ENCODE measurements at places on chromosomes 4 and X.

GRCh38 chr4:118034053-118034785 lies at the start of gene NDST3:
Gene NDST3, plus strand, starts transcription at chr4:118034486. Its CDS starts 19,425 bp downstream, at chr4:118053911.
- DNase-seq: peak; percentile 94

GRCh38 chr4:66246643-66247042 lies 576.4 kb upstream of the EPHA5 start:
- no peak for DNase-seq

DNA sequence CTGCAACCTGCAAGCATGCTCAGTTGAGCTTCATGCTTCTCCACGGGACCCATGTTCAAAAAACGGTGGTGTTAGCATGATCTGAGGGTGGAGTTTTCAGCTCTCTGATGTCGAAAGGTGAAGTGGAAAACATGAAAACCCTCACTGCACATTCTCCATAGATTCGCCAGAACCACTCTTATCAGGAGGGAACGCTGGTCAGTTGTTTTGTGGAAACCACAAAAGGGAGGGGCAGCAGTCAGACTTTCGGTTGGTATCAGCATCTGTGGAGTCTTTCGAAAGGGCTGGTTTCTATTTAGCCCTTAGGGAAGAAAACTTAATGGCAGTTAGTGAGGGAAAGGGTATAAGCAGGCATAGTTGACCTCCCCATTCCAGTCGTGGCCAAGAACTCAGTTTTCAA lies 12.6 kb downstream of the PPA2 start:
- DNase-seq: no peak

DNA sequence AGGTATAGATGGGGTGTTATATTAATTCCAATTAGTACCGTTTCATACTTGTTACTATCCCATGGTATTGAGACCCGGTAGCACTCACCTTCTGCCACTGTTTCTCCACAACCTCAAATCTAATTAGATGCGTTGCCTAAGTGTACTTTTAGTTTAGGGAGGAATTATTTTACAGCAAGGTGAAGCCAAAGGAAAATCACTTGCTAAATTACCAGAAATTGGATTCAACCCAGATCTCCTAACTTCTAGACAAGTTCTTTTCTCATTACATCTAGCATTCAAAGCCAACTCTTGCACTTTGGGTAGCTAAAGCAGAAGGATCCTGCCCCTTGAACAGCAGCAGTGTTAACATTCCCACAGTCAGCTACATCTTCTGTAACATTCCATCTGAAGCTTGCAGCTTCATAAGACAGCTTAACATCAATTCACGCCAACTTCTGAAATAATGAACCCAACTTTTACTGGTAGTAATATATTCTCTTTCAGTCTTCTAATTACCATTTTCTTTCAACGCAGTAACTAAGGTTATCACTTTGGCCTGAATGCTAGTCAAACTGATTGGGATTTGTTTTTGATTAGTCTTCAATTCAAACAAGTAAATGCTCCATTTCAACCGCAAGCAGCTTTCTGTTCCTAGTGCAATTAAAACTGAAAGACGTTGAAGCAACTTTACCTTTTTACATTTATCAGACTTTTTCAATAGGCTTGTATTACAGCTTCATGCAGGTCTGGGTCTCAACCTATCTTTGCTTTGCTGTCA lies 934 bp upstream of the SEC31A start:
- no peak for DNase-seq

- DNase-seq: peak; percentile 100
Observed at GRCh38 chr4:113762186-113763028, 869 bp upstream of the CAMK2D start.

DNA sequence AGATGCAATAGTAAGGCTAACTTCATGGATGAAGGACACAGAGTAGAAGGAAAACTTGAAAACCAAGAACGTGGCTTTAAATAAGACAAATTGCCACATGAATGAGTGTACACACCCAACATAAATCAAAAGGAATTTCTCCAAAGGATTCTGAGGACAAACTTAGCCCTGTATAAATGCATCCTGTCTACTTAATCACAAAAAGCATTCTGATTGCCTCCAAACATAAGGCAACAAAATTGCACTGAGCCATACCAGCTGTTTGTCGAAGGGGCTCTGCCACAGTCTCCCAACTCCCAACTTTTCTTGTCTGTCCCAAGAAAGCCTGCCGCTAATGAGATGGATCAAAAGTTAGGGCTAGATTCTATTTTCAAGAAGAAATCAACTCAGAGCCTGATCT lies 194.3 kb downstream of the SOWAHB start:
- DNase-seq: no peak

- peak; percentile 24 for DNase-seq
Observed at GRCh38 chrX:97026406-97026805, 142.7 kb downstream of the RPA4 start.

GRCh38 chr4:40506492-40506891 lies 123.2 kb downstream of the RBM47 start:
- DNase-seq: no peak

DNA sequence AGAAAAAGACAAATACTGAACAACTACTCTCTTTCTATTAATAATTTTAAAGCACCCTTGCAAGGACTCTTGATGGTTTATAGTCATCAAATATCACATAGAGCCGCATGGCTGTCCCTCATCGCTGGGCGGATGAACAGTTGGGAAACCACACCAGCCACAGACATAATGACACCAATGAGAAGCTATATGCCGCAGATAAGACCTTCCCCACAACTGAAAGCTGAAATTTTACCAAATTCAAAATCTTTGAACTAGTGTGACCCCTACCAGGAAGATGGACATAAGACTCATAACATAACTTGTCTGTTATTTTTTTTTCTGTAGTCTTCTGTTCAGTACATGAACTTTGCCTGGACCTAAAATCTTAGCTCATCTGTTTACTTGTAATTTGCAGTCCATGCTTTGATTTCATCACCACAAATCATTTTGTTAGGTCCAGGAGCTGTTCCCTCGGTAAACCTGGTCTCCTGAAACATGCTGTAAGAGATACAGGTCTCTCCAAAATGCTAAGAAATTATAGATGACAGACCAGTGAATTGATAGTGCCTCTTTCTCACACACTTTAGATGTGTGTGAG lies 157.3 kb upstream of the RAPGEF2 start:
- DNase-seq: no peak

GRCh38 chr4:166481055-166481454 lies 608.0 kb downstream of the TLL1 start:
- DNase-seq: no peak

GRCh38 chr4:8790749-8791148 lies 80.9 kb downstream of the HMX1 start:
- no peak for DNase-seq

DNA sequence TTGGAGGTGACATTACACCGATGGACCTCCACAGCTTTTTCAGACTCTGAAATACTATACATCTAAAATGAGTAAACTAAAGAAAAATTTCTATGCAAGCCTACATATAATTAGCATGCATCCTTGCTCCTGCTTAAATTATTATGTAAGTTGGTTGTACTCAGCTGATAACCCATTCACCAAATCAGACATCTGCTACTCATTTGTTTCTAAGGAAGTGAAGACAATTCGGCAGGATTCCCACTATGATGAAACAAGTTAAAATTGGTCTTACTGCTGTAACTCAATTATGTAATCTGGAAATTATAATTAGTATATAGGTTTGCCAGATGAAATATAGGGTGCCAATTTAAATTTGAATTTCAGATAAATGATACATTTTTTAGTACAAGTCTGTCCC lies 59.5 kb upstream of the FGF13 start:
- no peak for DNase-seq

GRCh38 chr4:56958111-56958517 lies 19.3 kb downstream of the NOA1 start:
- DNase-seq: peak; percentile 93

DNA sequence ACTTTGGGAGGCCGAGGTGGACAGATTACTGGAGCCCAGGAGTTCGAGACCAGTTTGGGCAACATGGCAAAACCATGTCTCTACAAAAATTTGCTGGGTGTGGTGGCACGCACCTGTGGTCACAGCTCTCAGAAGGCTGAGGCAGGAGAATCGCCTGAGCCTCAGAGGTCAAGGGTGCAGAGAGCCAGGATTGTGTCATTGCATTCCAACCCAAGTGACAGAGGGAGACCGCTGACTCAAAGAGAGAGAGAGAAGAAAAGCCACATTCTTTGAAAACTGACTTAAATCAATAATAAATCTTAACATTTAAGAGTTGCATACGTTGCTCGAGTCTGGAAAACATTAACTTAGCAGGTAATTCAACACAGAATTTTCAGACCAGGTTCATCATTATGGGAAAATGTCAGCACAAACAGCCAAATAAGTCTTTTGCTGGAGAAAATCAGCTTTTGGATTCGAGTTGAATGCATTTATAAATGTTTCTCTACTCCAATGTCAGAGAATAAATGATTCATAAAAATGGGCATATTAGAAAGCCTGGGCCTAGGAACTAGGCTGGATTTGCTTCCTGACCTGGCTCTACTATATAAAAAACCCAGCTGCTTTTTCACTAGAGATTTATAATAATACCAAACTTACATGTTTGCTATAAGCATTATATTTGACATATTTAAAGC lies 68.3 kb upstream of the RBPJ start:
- no peak for DNase-seq

- DNase-seq: no peak
Observed at GRCh38 chr4:164350061-164350460, 403.9 kb upstream of the SMIM31 start.

DNA sequence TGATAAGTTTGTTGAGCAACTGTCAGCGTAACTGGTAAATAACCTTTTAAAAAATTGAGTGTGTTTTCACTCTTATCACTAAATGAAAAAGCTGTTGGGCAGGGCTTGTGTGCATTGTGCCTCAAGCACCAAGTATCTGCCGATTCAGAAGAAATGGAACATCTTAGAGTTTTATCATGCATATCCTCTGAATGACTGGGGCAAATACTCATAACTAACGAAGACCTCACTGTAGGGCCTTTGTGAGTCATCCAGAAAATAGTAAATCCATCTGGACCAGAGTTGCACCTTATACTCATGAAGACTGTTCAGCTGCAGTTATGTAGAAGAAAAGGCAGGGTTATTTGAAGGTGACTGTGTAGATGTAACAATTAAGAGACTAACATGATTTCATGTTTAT lies 222.1 kb downstream of the CAMK2D start:
- DNase-seq: no peak

DNA sequence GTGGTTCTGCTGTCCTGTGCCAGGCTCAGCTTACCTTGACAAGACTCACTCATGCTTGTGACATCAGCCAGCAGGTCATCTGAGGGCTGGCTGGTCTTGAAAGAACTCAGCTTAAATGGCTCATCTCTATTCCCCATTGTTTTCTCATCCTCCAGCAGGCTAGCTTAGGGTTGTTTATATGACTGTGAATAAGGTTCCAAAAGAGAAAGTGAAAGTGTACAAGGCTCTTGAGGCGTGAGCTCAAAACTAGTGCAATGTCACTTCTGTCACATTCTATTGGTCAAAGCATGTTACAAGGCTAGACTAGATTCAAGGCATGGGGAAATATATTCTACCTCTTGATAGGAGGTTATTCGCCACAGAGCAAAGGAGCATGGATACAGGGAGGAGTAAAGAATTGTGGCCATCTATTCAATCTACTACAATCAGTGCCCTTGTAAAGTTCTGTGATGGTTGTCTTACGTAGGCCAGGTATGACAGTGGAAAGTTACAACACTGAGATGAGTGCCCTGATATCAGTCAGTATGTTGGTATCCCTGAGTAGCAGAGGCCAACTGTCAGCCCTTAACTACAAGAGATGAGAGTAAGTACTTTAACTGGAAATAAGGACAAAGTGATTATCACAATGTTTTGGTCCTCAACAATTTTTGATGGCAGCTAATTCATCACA lies 19.8 kb upstream of the TMLHE start:
- DNase-seq: no peak

GRCh38 chr4:139241086-139241783 lies 38.8 kb downstream of the MGARP start:
- DNase-seq: no peak

GRCh38 chr4:38985410-38986100 lies 46.7 kb downstream of the TMEM156 start:
- peak; percentile 82 for DNase-seq

- peak; percentile 79 for DNase-seq
Observed at GRCh38 chr4:181418496-181418895, 824.7 kb upstream of the TENM3 start.

- DNase-seq: peak; percentile 96
Observed at GRCh38 chr4:38675146-38676121, 11.4 kb downstream of the KLF3 start.

DNA sequence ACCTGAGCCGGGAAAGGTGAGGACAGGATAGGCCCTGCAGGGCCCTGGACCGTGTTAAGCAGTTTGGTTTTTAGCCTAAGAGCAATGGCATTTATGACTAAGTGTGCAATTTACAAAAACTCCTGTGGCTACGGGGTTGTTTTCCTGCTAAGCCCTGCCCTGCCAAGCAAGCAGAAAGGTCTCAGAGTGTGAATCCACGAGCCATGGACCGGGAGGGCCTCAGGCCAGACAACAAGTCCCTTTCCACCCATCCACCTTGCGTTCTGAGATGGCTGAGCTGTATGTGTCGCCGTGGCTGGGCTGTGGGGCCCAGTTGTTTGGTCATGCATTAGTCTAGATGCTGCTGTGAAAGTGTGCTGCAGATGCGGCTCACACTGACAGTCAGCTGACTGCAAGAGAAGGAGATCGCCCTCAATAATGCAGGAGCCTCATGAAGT lies 33.9 kb upstream of the AFAP1 start:
- no peak for DNase-seq

DNA sequence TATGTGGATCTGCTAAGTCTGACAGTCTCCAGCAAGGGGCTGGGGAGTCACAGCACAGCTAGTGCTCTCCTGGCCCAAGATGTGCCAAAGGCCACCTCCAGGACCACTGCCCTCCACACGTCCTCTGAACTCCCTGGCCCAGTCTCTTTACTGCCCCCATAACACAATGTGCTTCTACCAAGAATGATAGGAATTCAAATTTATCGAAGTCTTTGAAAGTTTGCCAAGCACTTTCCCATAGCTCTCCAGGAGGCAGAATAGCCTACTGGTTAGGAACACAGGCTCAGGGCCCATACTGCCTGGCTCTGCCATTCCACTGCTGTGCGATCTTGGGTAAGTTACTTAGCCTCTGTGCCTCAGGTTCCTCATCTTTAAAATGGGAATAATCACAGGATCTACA lies 86.7 kb downstream of the NHSL2 start:
- DNase-seq: no peak

Measured in eye (tissue), 1 donor.